ENCODE measurements at places on chromosomes 2 and 18.

GRCh38 chr2:43226955-43227829 lies 786 bp upstream of the ZFP36L2 start:
- peak; percentile 89 for DNase-seq

DNA sequence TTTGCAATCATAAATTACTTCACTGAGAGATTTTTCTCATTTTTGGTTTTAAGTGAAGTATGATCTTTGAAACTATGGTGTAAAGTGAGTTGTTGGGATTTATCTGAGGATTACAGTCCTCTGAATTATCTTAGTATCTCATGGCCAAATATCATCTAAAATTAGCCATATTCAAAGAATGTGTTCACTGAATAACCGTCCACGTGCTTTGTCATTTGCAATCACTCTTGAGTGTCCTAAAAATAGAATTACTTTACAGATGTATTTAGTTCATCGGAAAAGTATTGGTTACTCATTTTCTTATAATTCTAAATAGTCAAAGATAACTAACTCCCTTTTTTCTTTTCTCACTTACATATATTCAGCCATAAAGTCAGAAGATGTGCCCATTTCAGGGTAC lies 141.2 kb downstream of the RTN4 start:
- DNase-seq: no peak

DNA sequence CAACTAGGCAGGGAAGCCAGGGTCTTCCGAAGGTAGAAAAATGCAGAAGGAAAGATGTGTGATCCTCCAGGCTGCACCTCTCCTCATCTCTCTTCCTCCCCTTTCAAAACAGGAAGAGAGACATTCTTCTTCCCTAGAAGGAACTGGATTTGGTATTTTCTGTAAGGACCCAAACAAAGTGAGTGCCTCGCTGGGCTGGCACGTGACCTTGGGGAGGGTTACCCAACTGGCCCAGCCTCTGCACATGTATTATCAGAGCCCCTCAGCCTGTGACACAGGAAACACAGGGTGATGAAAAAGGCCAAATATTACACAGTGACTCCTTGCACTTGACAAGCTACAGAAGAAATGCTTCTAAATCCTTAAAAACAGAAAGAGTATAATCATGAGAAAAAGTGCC lies 2.3 kb downstream of the HJURP start:
- peak; percentile 66 for DNase-seq

DNA sequence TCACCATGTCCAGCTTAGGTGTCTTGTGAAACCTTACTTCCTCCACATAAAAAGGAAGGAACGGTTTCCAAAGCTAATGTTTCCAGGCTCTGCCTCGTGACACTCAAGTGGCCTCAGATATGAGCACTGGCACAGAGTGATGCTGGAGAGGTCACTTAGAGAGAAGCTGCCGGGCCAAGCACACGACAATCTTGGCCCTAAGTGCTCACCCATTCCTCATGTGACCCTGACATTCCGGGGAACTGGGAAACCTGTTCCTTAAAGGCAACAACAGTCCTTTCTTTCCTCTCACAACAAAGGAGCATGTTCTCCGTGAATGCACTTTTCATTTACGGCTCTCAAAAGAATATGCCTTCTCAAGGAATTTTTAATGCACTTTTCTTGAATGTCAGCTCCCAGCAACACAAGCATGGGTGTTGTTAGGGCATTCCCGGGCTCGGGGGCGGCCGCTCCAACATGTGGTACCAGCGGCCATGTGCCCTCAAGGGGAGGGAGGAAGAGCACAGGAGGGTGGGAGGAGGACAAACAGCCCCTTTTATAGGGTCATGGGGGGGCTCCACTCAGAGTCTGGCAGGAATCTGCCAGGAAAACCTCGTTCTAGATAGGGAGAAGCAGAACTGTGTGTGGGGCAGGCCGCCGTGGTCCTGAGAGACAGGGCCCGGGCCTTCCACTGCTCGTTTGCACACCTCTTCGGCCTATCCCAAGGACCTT lies 118.6 kb downstream of the MBP start:
- no peak for DNase-seq

GRCh38 chr18:26655525-26656430 lies 107.4 kb upstream of the KCTD1 start:
- DNase-seq: no peak

- DNase-seq: no peak
Measured at GRCh38 chr2:110804915-110805314, 72.5 kb downstream of the ACOXL start.

DNA sequence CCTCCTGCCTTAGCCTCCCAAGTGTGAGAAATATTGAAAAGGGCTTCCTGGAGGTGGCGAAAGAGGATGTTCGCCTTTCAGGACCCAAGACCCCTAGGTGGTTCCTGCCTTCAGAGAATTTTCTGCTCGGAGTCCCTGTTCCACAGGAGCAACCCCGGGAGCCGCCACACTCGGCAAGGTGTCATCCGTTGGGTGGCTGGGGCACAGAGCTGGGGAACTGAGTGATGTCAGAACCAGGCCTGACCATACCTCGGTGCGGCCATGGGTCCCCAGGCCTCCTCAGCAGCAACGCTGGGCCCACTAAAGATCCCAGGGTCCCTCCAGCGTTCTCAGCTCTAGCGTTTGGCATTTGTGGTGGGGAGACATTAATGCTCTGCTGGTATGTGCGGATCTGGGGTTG lies 23.7 kb upstream of the TAF1B start:
- no peak for DNase-seq

- DNase-seq: peak; percentile 99
Measured at GRCh38 chr2:48265169-48266030, 264.6 kb upstream of the STON1 start.
